ENCODE measurements at places on chromosomes 3 and 15. TPM values are rescaled to one million over a fixed set of nuclear protein-coding genes. Genes with fewer than 3 reads are reported as not detected.

GRCh38 chr3:149662240-149662887, 4.5 kb upstream of the WWTR1 start:
- no peak for DNase-seq

- DNase-seq: no peak
Observed at GRCh38 chr15:57485869-57486268, 105.8 kb upstream of the MYZAP start.

Gene CAMK2N2
- polyA plus RNA-seq: not detected

- DNase-seq: no peak
Observed at GRCh38 chr3:52069855-52070254, 13.5 kb upstream of the DUSP7 start.

Gene SLC6A11
- polyA plus RNA-seq: not detected

Gene NANOGP8
- polyA plus RNA-seq: not detected

Gene PEX5L
- polyA plus RNA-seq: not detected

DNA sequence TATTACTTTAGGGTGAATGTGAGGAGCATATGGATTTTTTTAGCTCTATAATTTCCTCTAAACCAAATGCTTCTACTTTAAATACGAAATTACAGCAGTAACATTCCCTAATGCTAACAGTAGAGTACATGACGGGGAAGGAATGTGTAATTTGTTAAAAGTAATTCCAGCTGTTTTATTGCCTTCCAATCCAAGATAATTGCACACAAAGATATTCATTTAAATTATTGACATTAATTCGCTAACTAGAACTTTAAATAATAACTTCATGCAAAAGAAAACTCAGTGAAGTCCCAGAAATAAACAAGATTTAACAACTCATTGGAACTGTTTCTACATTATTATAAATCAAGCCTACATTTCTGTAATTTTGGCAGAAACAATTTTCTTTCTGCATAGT, 261.4 kb upstream of the CFAP20DC start:
- DNase-seq: no peak

Gene DISP2
- not detected for polyA plus RNA-seq

GRCh38 chr3:52934630-52935530, 37.5 kb upstream of the STIMATE start:
- peak; percentile 35 for DNase-seq

DNA sequence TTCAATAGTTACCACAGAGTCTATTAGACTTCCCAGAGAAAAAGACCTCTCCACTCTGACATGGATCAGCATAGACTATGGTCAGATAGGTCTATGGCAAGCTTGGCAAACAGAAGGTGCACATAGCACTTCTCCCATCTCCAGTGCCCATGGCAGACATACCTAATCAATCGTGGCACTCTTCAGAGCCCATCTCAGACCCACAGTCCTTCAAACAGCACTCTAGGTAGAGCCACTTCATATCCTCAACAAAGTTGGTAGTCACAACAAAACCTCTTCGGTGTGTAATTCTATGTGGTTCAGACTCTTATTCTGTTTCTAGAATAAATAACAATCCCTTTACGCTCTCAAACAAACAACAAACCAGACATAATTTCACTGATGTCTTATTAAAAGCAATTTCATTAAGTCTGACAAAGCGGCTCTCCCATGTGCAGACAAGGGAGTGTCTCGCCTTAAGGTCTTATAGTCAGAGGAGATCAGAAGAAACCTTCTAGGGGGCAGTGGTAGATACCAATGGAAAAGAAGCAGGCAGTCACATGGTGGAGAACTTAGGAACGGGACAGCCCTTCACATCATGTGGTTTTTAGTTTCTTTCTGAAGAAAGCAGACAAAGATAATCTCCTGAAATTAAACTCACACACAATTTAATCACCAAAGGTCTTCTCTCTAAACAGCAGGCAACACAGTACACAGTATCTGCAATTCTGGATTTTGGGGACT, 483.4 kb downstream of the FOXP1 start:
- no peak for DNase-seq

DNA sequence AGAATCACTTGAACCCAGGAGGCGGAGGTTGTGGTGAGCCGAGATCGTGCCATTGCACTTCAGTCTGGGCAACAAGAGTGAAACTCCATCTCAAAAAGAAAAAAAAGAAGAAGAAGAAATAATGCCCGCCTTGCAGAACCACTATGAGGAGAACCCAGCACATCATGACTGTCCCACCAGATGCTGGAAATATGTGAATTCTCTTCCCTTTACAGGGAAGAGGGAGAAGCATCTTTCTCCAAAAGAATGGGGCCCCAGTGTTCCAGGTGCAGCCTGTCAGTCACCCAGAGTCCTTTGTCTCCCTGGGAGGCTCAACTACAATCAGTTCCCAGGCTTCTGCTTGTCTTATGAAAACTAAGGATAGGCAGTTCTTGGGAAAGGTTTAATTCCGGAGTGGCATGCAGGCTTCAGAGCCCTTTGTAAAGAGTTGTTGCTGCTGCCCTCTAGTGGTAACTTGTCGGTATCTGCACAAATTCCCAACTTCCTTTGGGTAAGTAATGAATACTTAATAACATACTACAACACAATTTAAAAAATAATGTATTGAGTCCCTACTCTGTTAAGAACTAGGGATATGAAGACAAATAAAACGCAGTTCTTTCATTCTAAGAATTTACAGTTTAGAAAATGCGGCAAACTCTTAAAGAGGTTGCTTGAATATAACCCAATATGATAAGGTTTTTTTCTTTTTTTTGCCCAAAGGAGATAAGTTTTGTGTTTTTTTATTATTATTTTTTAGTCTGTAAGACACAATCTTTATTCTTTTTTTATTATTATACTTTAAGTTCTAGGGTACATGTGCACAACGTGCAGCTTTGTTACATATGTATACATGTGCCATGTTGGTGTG, 18.6 kb upstream of the TICRR start:
- peak; percentile 24 for DNase-seq

Gene CLRN1
- polyA plus RNA-seq: not detected

- no peak for DNase-seq
Observed at GRCh38 chr15:72445426-72445825, 28.7 kb upstream of the ARIH1 start.

GRCh38 chr3:50592568-50592967, 19.0 kb downstream of the CISH start:
- DNase-seq: no peak

DNA sequence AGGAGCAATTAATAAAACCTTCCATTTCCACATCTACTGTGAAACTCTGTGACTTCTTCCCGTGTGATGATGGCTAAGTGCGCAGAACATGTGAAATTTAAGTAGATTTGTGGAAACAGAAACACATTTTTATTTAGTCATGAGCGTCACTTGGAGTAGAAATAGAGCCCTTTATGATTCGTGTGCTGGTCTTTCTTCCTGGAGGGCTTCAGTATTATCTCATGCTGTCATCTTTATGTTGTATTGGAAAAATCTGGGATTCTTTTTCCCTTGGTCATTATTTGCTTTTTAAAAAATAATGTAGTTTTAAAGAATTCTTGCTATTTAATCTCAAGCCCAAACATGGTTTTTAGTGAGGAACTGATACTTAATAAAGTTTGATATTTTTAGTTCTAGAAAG, 284.0 kb upstream of the CTDSPL start:
- no peak for DNase-seq

Data from naive B cell (primary cell).